Caudate nucleus (tissue), 63 donors: ENCODE measurements at places on chromosomes 12 and 14.
A peak's percentile ranks its signal among the peaks of the same experiment; 100 is the strongest.

DNA sequence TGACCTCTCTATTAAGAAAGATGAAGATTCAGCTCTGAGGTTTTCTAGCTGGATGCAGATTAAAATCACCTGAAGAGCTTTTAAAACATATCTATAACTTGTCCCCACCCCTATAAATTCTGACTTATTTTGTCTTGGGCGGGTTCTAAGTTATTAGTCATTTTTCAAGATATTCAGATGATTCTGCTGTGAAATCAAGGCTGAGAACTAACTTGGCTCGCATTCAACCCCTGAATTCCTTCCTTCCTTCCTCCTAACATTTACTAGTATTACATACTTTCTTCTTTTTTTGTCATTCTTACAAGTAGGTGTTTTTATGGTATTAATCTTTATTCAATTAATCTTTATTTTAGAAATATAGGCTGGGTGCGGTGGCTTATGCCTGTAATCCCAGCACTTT is 55.4 kb downstream of the SSPN start:
- DNase-seq = no peak

- no peak for DNase-seq
Observed at GRCh38 chr14:49897965-49898364, 5.1 kb downstream of the ARF6 start.

DNA sequence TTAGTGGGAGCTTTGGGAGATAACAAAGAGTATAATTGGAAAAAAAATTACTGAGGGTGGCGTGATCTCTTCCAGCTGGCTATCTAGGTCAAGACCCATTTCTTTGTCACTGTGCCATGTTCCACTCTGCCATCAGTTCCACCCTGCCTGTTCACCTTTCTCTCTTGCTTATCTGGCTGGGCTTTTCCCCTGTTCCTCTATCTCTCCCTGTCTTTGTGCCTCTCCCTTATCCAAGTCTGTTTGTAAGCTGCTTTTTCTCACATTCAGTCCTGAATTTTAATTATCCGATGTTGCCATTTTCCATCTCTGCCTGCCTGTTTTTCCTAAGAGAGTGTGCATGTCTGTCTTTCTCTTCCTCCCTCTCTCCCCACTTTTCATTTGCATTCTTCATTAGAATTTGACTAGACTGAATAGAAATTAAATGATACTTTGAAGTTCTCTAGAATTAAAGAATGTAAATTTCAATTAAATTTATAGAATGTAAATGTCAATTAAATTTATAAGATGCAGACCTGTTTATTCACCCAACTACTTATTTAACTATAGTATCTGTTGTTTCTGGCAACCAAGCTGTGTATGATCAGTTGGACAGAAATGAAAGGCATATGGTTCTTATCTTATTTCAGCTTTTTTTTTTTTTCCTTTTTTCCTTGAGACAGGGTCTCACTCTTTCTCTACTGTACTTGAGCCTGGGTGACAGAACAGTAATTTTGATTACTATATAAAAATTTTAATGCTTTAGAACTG is 40.9 kb upstream of the A2ML1 start:
- no peak for DNase-seq

DNA sequence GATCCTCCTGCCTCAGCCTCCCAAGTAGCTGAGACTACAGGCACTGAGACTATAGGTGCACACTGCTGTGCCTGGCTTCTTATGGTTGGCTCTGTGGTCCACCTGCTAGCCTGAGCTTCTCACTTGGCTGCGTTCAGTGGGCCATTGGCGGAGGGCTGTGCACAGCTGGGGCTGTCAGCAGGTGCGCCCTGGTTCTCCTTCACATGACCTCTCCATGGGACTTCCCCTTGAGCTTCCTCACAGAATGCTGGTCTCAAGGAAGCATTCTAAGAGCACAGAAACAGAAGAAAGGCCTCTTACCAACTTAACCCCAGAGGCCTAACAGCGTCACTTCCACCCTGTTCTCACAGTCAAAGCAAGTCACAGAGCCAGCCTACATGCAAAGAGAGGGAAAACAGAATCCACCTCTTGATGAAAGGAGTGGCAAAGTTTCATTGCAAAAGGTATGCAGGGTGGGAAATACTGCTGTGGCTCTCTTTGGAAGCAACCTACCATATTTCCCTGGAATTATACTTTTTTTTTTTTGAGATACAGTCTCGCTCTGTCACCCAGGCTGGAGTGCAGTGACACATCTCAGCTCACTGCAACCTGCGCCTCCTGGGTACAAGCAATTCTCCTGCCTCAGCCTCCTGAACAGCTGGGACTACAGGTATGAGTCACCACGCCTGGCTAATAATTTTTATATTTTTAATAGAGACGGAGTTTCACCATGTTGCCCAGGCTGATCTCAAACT is 9.3 kb downstream of the RILPL2 start:
- no peak for DNase-seq

- no peak for DNase-seq
Observed at GRCh38 chr14:28751467-28752058, 15.0 kb upstream of the FOXG1 start.

DNA sequence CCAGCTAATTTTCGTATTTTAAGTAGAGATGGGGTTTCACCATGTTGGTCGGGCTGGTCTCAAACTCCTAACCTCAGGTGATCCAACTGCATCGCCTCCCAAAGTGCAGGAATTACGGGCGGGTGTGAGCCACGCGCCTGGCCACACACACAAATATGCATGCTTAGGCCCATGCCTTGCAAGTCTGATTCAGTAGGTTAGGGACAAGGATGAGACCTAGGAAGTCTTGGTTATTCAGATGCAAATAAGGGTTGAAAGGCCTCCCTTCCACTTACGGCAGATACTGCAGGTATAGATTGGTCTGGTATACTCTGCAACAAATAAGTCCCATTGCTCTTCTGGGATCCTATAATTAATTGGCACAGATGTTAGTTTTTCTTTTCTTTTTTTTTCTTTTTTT is 32.9 kb downstream of the TXNRD1 start:
- no peak for DNase-seq

DNA sequence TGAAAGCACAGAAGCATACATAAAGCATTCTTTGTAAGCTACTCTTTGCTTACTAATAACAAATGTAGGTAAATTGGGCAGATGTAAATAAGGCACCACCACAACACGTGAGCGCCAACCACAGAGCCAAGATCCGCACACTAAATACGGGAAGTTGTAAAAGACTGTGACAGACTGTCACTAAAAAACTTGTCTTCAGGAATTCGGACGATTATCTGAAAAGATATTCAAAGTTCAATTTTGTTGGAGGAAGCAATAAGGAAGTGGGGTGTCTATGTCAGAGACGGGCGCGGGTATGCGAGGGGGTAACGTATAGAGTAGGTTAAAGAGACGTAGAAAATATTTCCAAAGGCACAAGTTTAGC is 1.5 kb upstream of the HSP90B1 start:
- DNase-seq = no peak

DNA sequence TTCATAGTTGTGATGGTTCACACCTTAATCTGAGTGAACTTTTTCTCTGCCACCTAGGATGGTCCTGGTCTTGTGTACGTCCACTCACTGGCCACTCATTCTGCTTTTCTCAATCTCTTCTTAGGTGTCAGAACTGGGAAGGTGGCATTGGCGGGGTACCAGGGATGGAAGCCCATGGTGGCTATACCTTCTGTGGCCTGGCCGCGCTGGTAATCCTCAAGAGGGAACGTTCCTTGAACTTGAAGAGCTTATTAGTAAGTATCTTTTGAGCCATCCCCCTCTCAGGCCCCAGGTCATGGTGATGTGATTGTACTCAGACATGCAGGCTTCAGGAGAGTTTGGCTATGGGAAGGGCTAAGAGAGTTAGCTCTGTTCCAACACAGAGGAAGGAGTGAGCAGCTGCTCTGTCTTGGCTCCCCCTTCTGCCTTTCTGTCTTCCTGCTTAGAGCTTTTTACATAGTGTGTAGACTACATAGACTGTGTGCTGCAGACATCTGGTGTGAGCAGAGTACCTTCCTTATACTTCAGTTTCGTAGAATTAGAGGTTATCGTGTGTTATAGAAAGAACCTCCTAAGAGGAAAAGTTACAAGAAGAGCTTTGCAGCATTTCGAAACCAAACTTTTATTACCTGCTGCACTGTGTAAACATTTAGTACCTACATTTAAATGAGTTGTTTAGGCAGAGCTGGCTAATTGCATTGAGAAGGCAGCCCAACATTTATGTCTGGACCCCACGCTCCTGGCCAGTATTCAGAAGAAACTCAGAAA is 54.2 kb downstream of the FNTB start:
- no peak for DNase-seq

GRCh38 chr12:54442961-54443360 is 23.9 kb upstream of the ITGA5 start:
- no peak for DNase-seq

DNA sequence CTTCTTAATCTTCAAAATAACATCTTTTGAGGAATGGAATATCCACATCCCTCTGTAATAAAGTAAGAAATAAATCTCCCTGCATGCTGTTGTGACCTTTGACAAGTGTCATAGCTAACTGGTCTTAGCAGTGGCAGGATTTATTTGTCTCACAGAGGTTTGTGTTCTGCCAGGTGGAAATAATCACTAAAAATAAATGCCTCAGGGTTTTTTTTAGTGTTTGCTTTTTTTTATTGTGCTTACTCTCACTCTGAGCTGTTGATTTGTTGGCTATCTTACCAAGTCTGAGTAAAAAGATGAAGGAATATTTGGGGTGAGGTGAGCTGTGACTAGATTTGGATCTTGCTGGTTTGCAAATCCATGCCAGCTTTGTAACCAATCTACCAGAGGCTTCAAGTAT is 285.4 kb downstream of the ALG10B start:
- no peak for DNase-seq

GRCh38 chr12:53185582-53186153 is 4.9 kb upstream of the CSAD start:
- no peak for DNase-seq

DNA sequence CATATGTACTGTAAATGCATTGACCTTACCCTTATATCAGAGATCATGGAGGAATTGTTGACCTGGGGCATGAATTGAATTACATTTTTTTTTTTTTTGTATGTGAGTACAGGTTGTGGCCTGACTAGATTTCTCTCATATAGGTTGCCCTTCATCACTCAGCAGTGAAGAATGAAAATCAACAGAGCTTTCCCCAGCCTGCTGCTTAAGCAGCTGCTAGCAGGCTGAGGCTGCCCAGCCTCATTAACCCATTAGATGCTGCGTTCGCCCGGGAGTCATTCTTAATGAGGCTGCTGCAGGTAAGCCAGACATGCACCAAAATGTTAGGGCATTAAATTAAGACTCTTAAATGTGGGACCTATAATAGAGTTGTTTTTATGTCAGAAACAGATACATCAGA is 236.0 kb downstream of the ETNK1 start:
- DNase-seq = no peak

DNA sequence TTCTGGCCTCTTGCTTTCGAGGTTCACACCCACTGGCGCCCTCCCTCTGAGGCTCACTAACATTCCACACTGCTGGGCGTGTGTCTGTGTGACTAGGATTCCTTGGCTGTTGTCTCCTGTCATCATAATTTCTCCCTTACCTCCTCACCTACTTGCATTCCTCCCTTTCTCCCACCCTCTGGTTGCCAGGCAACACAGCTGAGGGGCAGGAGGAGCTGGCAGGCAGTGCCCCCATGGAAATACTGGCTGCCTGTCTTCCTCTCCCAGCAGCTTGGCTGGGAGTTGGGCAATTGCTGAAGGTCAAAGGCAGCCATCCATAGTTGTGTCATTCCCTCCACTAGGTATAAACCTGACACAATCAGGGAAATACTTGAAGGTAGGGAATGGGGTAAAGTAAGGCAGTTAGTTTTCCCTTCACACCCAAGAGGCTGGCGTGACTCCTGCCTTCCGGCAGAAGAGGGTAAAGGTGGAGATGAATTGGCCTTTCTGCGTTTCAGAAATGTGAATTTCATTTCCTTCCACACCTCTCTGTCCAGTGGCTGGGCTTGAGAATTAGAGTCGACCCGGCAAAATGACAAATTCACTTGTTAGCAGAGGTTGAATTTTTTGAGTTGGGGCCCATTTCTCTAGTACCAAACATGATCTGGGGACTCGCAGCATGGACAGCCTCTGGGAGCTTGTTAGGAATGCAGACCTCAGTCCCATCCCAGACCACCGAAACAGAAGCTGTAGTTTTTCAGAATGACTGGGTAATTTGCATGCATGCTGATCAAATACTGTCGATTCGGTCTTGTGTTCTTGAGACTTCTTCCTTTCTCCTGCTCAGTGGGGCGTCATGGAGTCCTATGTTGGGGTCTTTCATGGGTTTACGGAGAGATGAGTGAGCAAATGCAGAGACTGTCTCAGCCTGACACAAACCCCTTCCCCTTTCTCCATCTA is 24.3 kb upstream of the EMP1 start:
- DNase-seq = peak; percentile 60

DNA sequence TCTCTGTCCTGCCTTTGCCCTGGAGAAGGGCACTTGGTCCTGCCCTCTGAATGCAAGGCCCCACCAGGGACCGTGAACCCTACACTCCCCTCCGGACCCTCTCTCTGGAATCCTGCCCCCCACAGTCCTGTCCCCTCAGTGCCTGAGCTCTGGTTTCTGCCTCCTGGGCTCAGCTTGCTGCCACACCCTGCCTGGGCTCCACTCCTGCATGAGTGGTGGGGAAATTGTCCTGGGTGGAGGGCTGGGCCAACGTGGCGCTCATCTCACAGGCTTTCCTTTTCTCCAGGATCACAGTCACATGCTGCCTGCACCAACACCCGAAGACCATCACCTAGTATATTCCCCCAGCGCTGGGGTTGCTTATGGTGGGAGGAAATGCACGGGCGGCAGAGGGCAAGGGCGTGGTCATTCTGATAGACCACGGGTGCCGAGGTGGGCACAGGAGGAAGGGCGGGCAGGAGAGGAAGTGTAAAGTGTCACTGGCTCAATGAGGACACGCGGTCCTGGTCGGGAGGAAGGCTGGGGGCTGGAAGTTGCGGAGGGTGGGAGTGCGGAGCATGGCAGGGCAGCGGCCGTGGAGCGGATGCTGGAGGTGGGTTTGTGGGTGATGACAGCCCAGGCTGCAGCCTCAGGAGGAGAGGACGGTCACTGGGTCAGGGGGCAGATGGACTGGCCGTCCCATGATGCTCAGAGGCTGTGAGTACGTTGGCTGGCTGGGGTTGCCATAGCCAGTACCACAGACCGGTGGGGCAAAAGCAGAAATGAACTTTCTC is 99.5 kb downstream of the KIF26A start:
- DNase-seq = no peak

DNA sequence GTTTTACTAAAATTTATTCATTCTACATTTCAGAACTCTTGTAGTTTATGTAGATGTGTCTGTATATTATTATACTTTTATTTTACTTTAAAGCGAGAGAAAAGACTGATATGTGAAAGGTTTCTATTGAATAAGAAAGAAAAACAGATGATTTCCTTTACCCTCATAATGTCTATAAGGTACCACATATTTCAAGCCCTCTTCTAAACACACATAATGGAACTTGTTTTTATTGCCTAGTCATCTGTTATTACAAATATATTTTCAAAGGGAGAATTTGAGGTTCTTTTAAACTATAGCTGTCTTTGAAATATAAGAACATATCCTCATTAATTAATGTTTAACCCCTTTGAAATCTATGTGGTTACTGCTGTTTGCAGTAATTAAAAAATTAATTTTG is 34.5 kb downstream of the NAV3 start:
- DNase-seq = no peak

- no peak for DNase-seq
Observed at GRCh38 chr14:33590891-33591630, 359.8 kb downstream of the EGLN3 start.
